Osteoblast (primary cell): ENCODE measurements at places on chromosomes 2 and 18. TPM values are rescaled to one million over a fixed set of nuclear protein-coding genes. Genes with fewer than 3 reads are reported as not detected.

Gene LYPD6
- total RNA-seq: under 0.01 and 0.59 TPM in 2 replicates

GRCh38 chr2:191625016-191625415 lies 52.9 kb upstream of the NABP1 start:
- DNase-seq: no peak

- no peak for DNase-seq
Measured at GRCh38 chr2:40256649-40257048, 195.2 kb downstream of the SLC8A1 start.

Gene CHRNG
- total RNA-seq: not detected in 2 replicates

- DNase-seq: no peak
Measured at GRCh38 chr2:31433541-31433940, 19.0 kb upstream of the XDH start.

- no peak for DNase-seq
Measured at GRCh38 chr2:156190517-156190916, 142.0 kb downstream of the NR4A2 start.

GRCh38 chr2:20035955-20036666 lies 15.3 kb downstream of the LAPTM4A start:
- no peak for DNase-seq

GRCh38 chr2:206379266-206379665 lies 64.1 kb upstream of the ADAM23 start:
- no peak for DNase-seq

DNA sequence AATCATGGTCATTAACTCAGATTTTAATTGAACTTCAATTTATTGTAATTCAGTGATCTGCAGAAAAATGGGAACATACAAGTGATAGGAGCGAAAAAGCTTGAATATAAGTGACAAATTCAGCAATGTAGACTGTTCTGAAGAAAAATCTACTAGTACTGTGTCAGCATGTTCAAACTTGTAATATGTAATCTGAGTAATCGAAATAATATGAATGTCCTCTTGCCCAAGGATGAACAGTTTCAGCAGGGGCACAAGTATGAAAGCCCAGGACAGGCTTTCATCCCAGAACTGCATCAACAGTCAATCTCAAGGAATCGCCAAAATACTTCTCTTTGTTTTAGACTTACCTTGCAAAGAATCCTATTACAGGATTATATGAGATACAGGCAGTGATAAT lies 1110.5 kb downstream of the LRP1B start:
- no peak for DNase-seq
